ENCODE measurements at places on chromosomes 11 and 22. TPM values are rescaled to one million over a fixed set of nuclear protein-coding genes. Genes with fewer than 3 reads are reported as not detected.

HIKESHI gene
- 28.7 TPM for total RNA-seq

DNA sequence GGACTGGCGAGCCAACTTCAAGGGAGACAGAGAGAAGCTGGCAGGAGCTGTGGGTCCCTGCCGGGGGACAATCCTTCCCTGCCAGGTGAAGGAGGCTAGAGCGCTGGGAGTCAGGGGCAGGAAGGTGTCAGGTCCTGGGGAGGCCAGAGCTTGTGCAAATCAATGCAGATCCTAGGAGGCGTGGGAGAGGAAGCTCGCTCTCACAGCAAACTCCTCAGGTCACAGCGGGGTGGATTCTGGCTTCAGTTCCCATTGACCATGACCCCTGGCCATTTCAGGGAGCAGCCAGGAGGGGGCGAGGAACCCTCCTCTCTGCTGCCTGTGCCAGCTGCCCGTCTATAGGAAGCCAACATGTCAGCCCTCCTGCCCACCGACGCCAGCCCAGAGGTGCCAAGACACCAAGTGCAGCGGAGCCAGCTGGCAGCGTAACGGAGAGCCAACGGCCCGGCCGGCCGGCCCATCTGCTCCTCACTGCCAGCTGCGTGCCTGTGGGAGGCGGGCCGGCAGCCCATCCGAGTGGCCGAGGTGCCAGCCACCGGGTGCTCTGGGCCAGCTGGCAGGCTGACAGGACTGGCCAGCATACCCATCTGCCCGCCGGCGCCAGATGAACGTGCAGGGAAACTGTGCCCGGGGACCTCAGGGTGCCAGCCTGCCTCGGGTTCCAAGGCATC, 374.8 kb downstream of the MIAT start:
- H3K27ac ChIP-seq, result no peak overlapping the region
- H3K4me3 ChIP-seq, result no peak overlapping the region
- no peaks in the 10 kb centered on the region for H3K27me3 ChIP-seq

- no peaks in the 10 kb centered on the region for H3K36me3 ChIP-seq
- peaks cover 25% of the 10 kb centered on the region for H3K27me3 ChIP-seq
- no peak for DNase-seq
- no peak overlapping the region for H3K4me3 ChIP-seq
- no peak overlapping the region for H3K27ac ChIP-seq
Observed at GRCh38 chr22:45544588-45545170, 42.0 kb downstream of the FBLN1 start.

DNA sequence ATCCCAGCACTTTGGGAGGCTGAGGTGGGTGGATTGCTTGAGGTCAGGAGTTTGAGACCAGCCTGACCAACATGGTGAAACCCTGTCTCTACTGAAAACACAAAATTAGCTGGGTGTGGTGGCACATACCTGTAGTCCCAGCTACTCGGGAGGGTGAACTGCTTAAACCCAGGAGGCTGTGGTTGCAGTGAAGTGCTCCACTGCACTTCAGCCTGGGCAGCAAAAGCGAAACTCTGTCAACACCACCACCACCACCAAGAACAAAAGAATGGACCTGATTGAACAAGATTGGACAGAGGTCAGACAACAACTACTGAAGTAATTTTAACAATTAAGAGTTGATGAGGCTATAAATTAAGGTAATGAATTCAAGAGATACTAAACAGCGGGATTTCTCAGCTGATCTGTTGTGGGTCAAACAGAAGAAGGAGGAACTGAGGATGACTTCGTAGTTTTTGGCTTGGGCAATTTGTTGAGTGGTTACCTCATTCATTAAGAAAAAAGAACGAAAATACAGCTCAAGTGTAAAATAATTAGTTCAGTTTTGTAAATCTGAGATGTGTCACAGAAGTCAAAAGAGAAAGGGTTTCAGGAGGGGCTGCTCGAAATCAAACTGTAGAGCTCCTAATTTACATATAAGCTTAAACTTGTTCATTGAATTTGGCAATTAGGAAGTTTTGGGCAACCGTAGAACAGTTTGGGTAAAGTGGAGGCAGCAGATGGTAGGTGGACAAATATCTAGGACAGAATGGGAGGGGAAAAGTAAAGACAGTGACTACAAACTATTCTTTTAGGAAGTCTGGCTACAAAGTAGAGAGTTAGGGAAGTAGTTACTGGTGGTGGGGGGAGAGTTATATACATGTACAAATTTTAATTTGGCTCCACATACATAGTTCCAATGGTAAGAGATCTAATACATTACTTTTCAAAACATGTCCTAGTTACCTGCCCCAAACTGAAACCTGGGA, 4.5 kb downstream of the IL18 start:
- no peaks in the 10 kb centered on the region for H3K4me1 ChIP-seq
- no peaks in the 10 kb centered on the region for H3K27me3 ChIP-seq
- DNase-seq, result no peak
- no peak overlapping the region for H3K27ac ChIP-seq
- peaks cover 4% of the 10 kb centered on the region for H3K36me3 ChIP-seq

ASCC2 gene
- 80.1 TPM for total RNA-seq

BET1L gene
- 102 TPM for total RNA-seq

DNA sequence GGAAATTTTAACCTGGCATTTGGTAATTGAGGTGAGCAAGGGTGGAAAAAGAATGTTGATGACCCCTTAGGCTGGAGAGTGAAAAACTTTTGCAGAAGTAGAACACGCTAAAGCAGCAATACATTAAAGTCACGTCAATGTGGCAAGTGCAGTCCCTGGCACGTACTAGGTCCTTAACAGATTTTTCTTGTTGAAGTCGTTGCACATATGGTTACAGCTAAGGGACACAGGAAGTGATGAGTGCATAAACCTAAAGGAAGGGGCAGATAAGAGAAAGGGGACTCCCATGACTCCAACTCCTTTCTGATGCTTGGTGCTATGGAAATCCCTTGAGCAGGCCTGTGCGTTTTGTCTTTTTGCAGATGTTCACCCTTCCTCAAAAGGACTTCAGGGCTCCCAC, 1.2 kb downstream of the ACCS start:
- H3K27me3 ChIP-seq, result no peaks in the 10 kb centered on the region
- no peak overlapping the region for H3K4me3 ChIP-seq
- no peaks in the 10 kb centered on the region for H3K36me3 ChIP-seq

SCN3B gene
- total RNA-seq, result not detected

OVCH2 gene
- total RNA-seq, result not detected

DEUP1 gene
- not detected for total RNA-seq

EHF gene
- 0.47 TPM for total RNA-seq

VSIG2 gene
- 0.66 TPM for total RNA-seq

MMP13 gene
- total RNA-seq, result not detected

GRCh38 chr11:33912405-33913361, 20.8 kb upstream of the LMO2 start:
- H3K27ac ChIP-seq, result no peak overlapping the region
- no peaks in the 10 kb centered on the region for H3K36me3 ChIP-seq
- no peak overlapping the region for H3K4me3 ChIP-seq
- DNase-seq, result no peak
